Activated T-helper 9 cell treated with anti-CD3 and anti-CD28 coated beads, Interleukin-2, amount 50 U/mL, for 16 hours (primary cell): ENCODE measurements at places on chromosomes 4 and X.

- DNase-seq, result no peak
Observed at GRCh38 chr4:31947101-31947500, 1226.9 kb downstream of the PCDH7 start.

DNA sequence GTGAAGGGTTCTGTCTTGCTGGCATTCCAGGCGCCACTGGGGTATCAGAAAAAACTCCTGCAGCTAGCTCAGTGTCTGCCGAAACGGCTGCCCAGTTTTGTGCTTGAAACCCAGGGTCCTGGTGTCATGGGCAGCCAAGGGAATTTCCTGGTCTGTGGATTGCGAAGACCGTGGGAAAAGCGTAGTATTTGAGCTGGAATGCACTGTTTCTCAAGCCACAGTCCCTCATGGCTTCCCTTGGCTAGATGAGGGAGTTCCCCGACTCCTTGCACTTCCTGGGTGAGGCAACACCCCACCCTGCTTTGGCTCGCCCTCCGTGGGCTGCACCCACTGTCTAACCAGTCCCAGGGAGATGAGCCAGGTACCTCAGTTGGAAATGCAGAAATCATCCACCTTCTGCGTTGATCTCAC, 40.1 kb downstream of the NOP14 start:
- DNase-seq, result no peak

GRCh38 chr4:184792950-184793555, 32.7 kb downstream of the ACSL1 start:
- peak; percentile 39 for DNase-seq

- no peak for DNase-seq
Observed at GRCh38 chr4:57084360-57084759, 25.8 kb downstream of the IGFBP7 start.

GRCh38 chr4:25076625-25077398, 46.1 kb upstream of the LGI2 start:
- no peak for DNase-seq

DNA sequence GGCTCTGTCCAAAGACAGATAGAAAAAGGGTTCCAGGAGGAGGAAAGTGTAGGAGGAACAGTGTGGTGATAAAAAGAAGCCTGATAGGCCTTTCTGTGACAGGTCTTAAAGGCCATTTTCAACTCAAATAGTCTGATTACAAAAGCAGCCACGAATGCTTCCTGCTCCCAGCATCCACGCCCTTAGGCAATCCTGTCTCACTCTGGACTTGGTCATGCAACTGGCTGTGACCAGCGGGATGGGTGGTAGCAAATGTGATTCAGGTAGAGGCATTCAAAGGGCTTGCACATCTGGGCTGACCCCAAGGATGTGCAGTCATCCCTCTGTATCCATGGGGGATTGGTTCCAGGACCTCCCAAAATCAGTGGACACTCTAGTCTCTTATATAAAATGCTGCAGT, 14.4 kb upstream of the SEPSECS start:
- no peak for DNase-seq

GRCh38 chrX:10098270-10098713, 58.5 kb upstream of the CLCN4 start:
- peak; percentile 46 for DNase-seq

GRCh38 chrX:129958083-129958465, 24.4 kb upstream of the BCORL1 start:
- DNase-seq, result no peak

DNA sequence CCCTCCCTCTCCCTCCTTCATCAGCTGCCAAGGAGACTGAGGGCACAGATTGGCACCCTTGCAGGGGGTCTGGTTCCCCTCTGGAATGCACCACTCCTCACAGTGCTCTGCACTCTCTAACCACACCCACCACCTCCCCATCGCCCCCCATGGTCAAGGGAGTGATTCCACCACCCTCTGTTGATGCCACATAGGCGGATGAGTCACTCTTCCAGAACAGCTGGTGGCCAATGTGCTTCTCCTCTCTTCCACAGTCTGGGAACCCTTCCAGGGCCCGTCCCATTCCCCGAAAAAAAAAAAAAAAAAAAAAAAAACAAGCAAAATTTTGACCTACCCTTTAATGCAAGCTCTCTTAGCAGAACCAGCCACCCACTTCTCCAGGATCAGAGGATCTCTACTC, 341.3 kb upstream of the KLF3 start:
- DNase-seq, result no peak

- no peak for DNase-seq
Observed at GRCh38 chr4:141957416-141957815, 321.0 kb downstream of the IL15 start.

DNA sequence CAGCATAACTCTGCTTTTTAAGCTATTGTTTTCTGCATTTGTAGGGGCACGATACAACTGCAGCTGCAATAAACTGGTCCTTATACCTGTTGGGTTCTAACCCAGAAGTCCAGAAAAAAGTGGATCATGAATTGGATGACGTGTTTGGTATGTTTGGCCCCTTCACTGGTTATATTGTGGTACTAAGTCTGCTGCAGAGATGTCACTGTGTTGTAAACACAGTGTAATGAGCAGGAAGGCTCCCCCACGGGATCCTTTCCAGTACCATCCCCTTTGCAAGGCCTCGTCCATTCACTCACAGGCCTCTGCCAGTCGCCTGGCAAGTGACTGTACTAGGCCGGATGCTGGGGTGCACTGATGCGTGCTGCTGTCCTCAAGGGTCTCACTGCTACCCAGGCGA, 13.8 kb downstream of the CYP4V2 start:
- DNase-seq, result no peak

- DNase-seq, result no peak
Observed at GRCh38 chr4:40377512-40378365, 42.6 kb downstream of the CHRNA9 start.

- DNase-seq, result no peak
Observed at GRCh38 chrX:8748855-8749254, 16.9 kb upstream of the ANOS1 start.

- DNase-seq, result no peak
Observed at GRCh38 chrX:119541188-119541587, 24.0 kb downstream of the STEEP1 start.
